KBM-7 (cell line): ENCODE measurements at places on chromosomes 12 and 14.

GRCh38 chr12:30568453-30568852 lies 127.2 kb downstream of the IPO8 start:
- DNase-seq = no peak

DNA sequence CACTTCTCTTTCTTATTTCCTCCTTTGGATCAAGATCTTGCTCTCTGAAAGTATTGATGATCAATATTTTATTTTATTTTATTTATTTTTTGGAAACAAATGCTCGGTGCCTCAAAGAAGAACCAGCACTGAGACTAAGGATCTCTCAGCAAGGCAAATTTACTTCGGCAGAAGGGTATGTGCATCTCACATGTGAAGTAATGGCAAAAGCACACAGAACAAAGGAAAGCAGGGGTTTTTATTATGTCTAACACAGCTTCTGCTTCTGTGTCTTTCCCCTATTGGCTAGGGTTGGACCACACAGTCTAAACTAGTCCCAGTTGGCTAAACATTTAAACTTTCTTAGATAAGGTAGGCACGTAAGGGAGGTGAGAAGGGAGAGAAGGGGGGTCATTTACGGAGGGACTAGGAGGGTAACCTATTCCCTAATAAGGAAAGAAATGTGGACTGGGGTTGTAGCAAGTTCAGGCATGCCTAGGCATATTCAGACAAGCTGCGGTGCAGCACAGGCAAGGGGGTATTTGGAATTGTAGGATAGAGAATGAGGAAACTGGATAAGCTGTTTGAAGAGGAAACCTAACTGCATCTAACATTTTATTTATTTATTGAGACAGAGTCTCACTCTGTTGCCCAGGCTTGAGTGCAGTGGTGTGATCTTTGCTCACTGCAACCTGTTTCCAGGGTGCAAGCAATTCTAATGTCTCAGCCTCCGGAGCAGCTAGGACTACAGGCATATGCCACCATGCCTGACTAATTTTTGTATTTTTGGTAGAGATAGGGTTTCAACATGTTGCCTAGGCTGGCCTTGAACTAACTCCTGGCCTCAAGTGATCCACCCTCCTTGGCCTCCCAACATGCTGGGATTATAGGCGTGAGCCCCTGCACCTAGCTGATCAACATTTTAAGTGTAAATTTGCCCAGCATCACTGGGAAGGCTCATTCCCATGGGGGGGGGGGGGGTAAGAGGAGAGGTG lies 90.0 kb upstream of the EIF5 start:
- DNase-seq = peak; percentile 42

DNA sequence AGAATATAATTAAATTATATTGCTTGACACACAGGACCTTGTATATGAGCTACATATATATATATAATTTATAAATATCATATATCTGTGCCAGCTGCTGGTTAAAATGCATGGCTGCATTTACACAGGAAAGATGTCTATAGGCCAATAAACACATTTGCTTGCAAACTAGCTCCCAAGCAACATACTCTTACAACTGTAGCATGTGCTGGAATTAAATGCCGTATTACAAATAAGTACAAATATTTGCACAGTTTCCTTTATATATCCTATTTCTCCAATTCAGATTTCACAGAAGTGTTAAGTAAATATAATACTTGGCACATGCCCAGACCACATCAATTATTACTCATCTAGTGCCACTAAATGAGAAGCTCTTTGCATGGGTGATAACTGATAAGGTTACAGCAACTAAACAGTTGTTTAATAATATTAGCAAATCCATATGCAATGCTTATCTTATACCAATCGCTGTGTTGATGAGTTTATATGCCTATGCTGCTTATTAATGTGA lies 66.7 kb upstream of the E2F7 start:
- no peak for DNase-seq

GRCh38 chr14:94109915-94110250 lies 653 bp upstream of the IFI27 start:
- no peak for DNase-seq

- DNase-seq = no peak
Observed at GRCh38 chr12:88448337-88448915, 131.8 kb downstream of the KITLG start.

DNA sequence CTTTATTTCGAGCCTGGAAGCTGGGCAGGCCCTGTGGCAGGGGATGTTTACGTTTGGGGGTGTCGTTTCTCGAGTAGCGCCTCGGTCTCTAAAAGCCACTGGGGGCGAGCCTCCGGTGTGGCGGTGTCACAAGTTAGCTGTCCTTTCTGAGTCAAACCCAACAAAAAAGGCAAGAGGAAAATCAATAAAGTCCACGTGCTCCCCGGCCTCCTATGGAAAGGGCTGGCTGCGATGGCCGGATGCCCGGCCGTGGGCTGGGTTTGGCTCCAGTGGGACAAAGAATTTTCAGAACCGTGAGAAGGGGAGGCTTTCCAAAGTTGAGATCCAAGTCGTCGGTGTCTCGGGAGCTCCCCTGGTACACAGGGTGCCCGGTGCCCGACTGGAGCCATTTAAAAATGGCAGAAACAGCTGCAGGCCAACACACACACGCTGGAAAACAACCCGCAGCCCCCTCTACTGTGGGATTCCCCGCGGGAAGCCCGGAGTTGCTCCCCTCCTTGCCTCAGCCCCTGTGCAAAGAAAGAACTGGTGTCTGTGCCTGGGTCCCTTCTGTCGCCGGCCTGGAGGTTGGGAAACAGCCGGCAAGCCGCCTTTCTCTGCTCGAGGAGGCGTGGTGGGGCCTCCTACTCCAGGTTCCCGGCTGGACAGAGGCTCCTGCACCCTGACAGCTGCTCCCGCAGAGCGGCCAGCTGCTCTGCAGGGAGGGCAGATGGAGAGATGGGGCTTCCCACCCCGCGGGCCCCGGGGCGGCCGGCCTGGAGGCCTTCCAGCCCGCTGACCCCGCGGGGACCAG lies 1.9 kb downstream of the BCL7A start:
- DNase-seq = peak; percentile 52

DNA sequence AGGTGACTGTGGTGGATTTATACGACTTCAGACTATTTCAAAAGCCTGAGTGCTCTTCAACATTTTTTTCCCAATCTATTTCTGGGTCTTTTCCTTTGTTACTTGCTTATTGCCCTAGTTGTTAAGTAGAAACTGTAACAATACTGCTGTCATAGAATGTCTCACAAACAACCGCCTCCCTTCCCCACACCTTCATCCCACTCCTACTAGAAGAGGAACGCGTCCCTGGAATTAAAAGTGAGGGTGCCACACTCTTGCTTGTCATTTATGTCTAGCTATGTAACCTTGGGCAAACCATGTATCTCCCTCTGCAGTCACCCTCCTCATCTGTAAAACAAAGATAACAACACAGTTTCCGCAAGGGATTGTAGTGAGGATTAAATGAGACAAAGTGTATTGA lies 8.6 kb downstream of the BRAP start:
- DNase-seq = no peak
